ENCODE measurements at places on chromosomes 3 and 15.

- DNase-seq, result no peak
Observed at GRCh38 chr15:62899090-62899493, 143.5 kb upstream of the TPM1 start.

DNA sequence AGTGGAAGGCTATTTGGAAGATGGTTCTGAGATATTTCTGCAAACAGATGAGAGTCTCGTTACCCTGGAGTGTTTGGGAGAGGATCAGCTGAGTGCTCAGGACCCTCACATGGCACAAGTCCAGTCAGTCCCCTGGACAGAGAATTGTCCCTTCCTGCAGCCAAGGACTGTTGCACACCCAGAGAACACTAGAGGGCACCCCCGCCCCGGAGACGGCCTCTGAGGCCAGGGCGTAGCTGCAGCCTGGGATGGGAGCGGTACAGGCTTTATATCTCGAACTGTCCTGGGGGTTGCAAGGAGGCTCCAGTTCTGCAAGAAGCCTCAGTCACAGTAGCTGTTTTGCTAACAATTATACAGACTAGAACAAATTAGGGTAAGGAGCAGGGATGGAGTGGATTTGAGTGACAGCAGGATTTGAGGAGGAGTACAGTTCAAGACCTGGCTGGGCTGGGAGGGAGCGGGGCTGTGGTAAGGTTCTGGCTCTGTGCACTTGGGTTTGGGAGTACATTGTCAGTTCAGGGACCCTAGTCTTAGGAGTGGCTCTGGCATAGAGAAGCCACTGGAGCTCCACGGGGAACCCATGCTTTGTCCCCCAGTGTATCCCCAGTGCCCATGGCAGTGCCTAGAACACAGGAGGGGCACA lies 67.6 kb upstream of the HACD2 start:
- DNase-seq, result peak; percentile 57

DNA sequence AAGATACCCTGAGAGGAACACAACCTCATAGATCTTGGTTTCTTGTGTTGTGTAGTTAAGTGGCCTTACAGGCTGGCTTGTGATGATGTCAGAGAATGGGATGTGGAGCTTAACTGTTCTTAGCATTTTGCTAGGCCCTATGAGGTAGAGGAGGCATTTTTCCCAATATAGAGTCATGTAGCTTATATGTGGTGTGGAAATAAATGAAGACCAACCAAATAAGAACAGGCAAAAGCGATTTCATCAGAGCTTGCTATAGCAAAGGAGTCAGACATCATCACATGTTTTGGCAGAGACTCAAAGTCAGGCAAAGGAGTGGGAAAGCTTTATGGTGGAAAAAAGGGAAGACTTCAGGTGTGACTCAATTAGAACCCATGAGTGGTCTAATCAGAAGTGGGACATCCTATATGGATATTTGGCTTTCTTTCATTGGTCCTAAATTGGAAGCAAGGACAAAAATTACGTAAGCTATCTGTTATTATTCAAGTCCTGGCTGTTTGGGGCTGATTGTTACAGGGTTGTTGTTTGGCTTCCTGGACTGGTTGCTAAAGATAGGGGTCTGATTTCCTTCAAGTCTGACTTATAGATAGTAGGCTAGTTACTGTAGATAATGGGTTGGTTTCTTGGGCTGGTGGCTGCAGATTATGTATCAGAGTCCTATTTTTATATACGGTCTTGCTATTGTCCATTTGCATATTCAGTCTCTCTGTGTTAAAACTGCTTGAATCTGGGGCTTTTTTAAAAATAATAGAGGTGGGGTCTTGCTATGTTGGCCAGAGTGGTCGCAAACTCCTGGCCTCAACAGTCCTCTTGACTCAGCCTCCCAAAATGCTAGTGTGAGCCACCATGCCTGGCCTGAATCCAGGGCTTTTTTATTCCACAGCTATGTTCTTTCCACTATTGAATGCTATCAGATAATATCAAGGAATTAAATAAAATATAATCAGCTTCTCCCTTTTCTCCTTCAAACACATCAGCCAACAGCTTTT lies 30.3 kb upstream of the SETD2 start:
- DNase-seq, result no peak

DNA sequence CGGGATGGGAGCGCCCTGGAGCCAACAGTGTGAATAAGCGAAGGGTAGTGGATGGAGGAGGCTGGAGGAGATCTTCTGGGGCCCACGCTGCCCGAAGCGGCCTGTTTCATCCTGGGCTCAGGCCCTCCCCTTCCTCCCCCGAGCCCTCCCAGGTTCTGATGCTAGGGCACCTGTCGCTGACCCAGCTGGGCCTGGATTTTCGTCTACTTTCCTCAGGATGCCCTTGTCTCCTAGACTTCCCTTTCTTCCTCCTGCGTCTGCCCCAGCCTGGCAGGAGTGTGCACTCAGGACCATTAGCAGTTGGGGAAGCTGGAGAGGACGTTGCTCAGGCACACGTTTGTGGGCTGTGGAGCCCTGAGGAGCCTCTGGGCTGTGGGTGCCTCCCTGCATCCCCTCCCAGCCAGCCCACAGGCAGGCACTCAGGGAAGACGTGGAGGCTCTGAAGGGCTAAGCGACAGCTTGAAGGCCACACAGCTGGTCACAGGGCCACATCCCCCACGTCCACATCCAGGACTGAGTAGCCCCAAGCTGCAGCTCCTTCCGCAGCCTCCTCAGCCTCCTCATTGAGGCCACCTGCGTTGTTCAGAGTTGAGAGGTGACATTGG lies 23.9 kb upstream of the PIGZ start:
- no peak for DNase-seq

GRCh38 chr3:103134023-103134724 lies 699.4 kb downstream of the ZPLD1 start:
- no peak for DNase-seq

DNA sequence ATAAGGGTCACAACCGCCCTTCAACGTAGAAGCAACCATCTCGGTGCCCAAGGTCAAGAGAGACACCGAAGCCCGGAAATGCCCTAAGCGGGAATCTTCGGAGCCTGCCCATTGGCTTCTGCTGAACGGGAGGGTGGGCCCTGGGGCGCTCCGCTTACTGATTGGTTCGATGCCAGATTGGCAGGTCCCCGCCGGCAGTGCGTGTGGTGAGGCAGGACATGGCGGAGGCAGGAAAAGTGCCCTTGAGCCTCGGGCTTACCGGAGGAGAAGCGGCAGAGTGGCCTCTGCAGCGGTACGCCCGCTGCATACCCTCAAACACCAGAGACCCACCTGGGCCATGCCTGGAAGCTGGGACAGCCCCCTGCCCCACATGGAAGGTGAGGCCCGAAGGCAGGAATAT lies at the start of gene REC114:
REC114 (plus strand) TSS at position 197 of the 400 bp plus-strand sequence; CDS start at position 219, 22 bp downstream.
- no peak for DNase-seq

DNA sequence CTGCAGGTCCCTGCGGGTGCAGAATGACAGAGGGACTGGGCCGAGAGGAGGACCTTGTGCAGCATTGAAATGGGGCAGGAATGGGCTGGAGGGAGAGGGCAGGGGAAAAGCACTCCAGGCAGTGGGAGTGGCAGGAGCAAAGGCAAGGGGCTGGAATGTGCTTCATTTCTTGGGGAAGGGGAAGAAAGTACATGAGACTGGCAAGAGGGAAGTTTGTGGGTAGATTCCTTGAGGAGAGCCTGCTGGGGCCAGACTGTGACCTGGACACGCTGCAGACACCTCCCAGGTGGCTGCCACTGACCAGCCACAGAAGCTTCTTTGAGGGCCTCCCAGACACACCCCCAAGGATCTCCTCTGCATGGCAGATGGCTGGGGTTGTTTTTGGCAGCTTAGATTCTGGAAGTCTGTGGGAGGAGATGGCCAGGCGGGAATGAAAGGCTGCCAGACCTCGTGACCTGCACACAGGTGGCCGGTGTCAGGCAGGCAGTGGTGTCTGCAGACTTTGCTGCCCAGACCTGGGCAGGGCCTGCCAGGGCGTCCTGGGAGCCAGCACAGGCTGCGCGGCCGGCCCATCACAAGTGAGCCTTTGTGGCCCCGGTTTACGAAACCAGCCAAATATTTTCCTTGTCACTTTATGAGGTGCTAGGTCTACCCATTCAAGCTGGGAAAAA lies 53.1 kb downstream of the SPSB4 start:
- no peak for DNase-seq

DNA sequence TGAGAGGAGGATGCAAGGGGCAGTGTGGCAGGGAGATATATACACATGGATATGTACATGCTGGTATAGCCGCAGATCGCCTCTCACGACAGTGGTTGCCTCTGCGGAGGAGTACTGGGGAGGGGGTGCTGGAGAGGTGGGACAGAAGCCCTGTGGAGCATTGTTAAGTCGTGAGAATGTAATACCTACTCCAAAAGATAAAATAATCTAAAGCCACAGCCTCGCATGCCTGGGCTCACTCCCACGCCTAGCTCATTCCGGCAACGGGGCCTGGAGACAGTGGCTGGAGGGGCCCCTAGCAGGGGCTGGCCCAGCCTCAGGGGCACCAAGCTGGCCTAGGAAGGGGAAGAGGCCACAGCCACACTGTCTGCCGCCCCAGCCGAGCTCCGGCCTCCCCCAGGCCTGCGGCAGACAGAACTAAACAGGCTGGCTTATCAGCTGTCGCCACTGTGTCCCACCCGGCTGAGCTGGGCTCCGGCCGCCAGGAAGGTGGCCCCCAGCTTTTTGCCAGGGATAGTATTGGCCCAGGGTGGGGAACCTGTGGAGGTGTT lies 65.1 kb upstream of the LCTL start:
- no peak for DNase-seq

GRCh38 chr3:186806089-186807055 lies at the start of gene RFC4:
Gene RFC4 (minus strand): TSS chr3:186806482. CDS start chr3:186804713, 1,769 bp downstream.
- peak; percentile 61 for DNase-seq

DNA sequence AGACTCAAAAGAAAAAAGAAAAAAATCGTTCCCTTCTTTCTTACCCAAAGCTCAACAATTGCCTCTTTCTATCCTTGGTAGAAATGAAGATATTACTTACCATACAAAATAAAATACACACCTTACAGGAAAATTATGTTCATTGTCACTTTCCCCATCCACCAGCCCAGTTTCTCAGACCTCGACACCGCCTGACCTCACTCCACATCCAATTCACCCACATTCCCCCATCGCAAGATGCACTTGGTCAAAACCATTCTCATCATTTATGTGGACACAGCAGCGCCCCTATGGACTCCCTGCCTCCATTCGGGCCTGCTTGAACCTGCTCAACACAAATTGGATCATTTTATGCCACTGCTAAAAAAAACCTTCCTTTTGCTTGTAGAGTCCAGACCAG lies 7.0 kb downstream of the ANPEP start:
- DNase-seq, result no peak

DNA sequence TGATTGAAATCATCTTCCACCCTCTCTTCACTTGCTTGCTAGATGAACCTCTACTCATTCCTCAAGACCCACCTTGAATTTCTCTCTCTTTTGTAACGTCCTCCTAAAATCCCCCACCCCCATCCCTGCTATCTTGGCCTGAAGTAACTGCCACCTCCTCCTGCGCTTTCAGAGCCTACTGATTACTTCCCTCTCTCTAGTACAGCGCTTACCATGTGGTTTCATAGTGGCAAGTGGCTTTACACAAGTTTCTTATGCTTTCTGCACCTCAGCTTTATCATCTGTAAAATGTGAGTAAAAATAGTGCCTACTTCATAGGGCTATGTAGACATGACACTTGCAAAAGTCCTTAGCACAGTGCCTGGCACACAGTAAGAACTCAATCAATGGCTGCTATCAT lies 28.7 kb upstream of the DAZL start:
- no peak for DNase-seq

GRCh38 chr3:152943645-152944044 lies 108.7 kb downstream of the P2RY1 start:
- no peak for DNase-seq

- DNase-seq, result peak; percentile 15
Observed at GRCh38 chr15:78438619-78439285, 736 bp downstream of the IREB2 start.

DNA sequence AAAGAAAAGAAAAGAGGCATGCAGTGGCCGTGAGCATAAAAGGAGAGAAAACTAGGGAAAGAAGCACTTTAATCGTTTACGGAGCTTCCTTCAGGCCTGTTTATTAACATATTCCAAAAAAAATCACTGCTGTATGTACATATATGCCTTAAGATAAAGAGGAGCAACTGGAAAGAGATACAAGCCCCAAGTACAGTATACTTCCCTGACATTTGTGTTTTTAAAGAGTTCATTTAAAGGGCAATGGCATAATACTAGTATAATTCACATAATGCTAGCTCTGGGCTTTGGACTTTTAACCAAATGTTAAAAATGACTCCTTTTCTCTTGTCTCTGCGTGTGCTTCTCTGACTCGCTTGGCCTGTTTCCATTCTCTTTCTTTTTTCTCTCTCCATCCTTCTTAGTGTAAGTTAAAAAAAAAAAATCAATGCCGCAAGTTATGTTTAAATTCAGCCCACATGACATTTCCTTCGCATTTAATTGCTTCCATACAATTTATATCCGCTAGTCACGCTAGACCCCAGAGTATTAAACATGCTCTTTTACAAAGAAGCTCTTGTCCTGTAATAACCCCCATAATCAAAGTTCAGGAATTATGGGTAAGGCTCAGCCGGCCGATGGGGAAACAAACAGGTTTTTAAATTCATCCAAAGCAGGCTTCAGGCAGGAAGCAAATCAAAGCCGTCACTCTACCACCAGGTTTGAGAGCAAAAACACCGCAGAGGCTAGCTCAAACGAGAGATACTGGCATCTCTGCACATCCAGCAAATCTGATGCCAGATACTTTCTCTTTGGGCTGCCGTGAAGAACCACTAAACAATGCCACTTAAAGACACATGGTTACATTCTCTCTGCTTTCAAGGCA lies 19.4 kb downstream of the WWTR1 start:
- DNase-seq, result no peak

DNA sequence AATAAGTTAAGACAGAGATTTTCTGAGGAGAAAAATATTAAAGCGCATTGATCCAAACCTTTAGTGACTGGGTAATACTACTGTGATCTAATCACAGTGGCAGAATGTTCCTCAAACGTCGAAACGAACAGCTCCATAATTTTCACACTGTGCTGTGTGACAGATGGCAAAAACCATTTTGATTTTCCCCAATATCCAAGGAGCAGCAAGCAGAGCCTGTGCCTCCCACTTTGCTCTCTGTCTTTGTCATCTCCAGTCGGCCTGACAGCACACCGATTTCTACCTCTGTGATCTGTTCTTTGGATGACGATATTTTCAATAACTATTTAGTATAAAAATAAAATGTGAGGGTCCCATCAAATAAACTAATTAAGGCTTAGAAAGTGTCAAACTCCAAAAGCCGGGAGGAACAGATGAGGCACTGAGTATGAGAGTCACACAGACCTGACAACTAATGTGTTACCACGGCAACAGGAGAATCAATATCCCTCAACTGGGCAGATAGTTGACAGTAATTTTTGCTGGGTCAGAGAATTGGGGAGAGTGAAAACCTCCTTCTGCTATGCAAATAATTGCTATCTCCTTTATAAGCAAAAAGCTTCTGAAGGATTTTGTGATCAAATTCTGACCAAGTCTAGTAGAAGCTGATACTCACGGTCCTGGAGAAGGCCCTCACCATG lies 489.1 kb upstream of the CFAP20DC start:
- DNase-seq, result no peak

- no peak for DNase-seq
Observed at GRCh38 chr3:178392511-178392926, 143.7 kb upstream of the KCNMB2 start.

GRCh38 chr15:73500696-73501095 lies 57.7 kb downstream of the REC114 start:
- DNase-seq, result no peak

Data from 8988T (cell line).